Lung (tissue), 17 donors: ENCODE measurements at places on chromosomes 2 and 18. TPM values are rescaled to one million over a fixed set of nuclear protein-coding genes. Genes with fewer than 3 reads are reported as not detected.

DNA sequence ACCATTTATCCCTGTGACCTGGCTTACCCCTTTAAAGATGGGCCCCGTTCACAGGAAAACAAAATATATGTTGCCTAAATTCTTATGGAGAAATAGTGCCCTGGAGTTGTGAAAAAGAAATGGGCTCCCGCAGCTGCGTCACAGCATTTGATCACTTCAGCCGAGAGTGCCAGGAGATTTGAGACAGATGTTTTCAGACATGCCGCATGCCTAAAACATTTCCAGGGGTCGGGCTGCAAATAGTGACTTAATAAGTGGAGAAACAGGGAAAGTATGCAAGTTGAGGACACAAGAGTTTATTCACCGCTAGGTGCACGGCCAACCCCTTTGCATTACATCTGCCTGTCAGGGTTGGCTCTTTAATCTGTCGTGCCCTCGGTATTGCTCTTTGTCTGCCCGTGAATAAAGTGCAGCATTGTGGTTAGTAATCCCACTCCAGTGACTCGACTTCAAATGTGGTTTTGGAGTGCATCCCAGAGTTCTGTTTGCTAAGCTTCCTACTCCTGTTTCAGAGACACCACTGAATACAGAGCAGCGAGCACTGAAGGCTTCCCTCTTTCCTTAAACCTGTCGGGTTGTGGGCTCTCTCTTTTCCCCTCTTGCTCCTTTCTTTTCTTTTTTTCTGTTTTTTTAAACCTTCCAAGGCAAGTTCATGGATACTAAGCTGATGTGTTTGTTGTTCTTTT, 187.5 kb downstream of the LTBP1 start:
- H3K36me3 ChIP-seq: no peaks in the 10 kb centered on the region
- H3K4me3 ChIP-seq: no peak overlapping the region
- peak; percentile 99 for DNase-seq
- no peaks in the 10 kb centered on the region for H3K27me3 ChIP-seq

DNA sequence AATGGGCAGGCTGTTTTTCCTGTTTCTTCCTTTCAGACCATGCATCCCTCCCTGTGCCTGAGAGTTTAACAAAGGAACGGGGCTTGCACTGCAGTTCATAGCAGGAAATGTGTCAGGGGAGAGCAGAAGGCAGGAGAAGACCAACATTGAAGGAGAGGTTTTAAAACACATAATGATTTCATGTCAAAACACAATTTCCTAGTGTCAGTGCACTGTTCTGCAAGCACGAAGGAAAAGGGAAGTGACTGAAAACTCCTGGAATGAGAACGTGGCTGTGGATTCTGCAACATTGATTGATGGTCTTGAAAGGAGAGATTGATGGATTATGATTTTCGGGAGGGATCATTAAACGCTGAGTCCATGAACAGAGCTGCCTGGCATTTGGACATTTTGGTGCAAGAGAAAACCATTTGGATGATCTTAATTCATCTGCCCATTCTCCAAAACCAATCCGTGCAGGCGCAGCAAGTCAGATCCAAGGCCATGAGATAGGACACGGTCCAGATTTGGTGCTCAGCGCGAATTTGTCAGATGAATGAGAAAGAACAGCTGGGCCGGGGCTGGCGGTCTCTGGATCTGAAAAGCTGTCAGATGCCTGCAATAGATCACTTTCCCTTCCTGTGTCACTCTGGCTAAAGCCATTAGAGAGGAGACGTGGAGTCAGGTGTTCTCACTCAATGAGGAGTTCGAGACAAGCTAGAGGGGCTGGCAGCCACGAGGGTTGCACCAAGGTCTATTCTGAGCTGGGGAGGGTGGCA, 38.4 kb downstream of the C1QL2 start:
- no peaks in the 10 kb centered on the region for H3K36me3 ChIP-seq
- no peak overlapping the region for H3K4me3 ChIP-seq
- peaks cover 35% of the 10 kb centered on the region for H3K27me3 ChIP-seq
- no peak overlapping the region for H3K27ac ChIP-seq

GRCh38 chr2:216232721-216233120, 123.6 kb downstream of the XRCC5 start:
- no peaks in the 10 kb centered on the region for H3K4me1 ChIP-seq
- H3K4me3 ChIP-seq: no peak overlapping the region
- H3K27me3 ChIP-seq: no peaks in the 10 kb centered on the region
- H3K36me3 ChIP-seq: no peaks in the 10 kb centered on the region
- DNase-seq: no peak
- H3K27ac ChIP-seq: no peak overlapping the region

GRCh38 chr18:79422022-79422782, 26.5 kb downstream of the NFATC1 start:
- peaks cover 2% of the 10 kb centered on the region for H3K4me1 ChIP-seq
- H3K4me3 ChIP-seq: no peak overlapping the region
- no peaks in the 10 kb centered on the region for H3K27me3 ChIP-seq

DNA sequence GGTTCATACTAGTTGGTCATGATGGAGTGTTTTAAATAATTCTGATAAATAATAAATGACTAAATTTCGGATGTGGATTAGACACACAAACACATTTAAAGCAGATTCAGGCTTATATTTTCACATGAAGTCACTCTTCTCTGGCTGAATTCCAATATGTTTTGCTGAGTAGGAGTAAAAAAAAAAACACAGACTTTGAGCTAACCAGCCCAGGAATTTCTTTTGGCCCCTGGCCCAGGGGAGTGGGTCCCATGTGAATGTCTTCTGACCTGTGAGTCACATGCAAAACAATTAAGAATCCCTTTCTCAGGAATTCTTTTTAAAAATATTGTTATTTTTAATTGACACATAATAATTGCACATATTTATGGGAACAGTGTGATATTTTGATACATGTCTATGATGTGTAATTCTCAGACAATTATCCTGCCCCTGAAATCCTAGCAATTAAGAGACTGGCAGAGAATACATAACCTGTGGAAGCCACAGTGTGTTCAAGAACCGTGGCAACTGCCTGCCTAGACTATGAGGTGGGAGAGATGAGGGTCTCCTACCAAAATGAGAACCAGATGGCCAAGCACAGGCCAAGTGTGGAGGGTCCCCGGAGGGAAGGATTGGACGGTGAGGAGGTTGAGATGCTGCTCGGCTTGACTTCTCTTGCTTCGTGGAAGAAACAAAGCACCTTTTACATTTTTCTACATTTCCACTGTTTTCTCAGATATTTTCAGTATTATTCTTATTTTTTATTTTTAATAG, 236.4 kb downstream of the PIEZO2 start:
- H3K4me3 ChIP-seq: no peak overlapping the region
- DNase-seq: peak; percentile 76
- H3K27me3 ChIP-seq: no peaks in the 10 kb centered on the region
- peaks cover 3% of the 10 kb centered on the region for H3K4me1 ChIP-seq

DNA sequence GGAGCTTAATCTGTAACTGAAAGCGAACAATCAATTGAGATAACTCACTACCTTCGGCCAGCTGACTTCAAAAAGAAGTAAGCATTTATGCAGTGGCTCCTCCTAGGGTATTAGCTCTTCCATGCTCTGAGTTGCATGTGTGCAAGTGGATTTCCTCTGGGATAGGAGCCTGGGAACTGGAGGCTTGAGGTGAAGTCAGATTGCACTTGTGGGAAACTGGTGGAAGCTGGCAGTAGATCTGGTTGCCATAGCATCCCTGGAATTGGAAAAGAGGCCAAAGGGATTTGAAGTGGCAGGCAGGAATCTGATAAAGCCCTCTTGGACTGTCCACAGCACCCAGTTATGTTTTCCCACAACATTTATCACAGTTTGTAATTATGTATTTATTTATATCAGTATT, 50.6 kb upstream of the FMNL2 start:
- no peaks in the 10 kb centered on the region for H3K4me1 ChIP-seq
- H3K36me3 ChIP-seq: no peaks in the 10 kb centered on the region
- no peak overlapping the region for H3K4me3 ChIP-seq

DNA sequence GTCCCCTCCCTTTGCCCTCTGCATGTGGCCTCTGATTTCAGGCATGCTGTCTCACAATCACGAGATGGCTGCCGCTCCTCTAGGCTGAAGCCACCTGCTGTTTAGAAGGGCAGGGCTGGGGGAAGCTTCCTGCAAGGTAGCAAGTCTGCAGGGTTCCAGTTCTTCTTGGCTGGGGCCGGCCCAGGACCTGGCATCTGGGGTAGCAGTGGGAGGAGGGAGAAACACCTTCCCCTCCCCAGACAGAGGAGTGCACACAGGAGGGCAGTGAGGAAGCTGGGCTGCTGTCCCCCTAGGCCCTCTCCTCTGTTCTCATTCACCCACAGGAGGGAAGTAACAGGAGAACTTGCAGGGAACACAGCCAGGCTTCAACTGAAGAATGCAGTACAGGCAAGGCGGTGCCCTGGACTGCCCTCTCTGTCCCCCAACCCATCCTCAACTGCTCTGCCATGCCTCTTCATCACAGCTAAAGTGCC, 345.9 kb upstream of the HS6ST1 start:
- no peaks in the 10 kb centered on the region for H3K27me3 ChIP-seq
- H3K4me3 ChIP-seq: no peak overlapping the region
- no peaks in the 10 kb centered on the region for H3K4me1 ChIP-seq
- H3K27ac ChIP-seq: no peak overlapping the region

DNA sequence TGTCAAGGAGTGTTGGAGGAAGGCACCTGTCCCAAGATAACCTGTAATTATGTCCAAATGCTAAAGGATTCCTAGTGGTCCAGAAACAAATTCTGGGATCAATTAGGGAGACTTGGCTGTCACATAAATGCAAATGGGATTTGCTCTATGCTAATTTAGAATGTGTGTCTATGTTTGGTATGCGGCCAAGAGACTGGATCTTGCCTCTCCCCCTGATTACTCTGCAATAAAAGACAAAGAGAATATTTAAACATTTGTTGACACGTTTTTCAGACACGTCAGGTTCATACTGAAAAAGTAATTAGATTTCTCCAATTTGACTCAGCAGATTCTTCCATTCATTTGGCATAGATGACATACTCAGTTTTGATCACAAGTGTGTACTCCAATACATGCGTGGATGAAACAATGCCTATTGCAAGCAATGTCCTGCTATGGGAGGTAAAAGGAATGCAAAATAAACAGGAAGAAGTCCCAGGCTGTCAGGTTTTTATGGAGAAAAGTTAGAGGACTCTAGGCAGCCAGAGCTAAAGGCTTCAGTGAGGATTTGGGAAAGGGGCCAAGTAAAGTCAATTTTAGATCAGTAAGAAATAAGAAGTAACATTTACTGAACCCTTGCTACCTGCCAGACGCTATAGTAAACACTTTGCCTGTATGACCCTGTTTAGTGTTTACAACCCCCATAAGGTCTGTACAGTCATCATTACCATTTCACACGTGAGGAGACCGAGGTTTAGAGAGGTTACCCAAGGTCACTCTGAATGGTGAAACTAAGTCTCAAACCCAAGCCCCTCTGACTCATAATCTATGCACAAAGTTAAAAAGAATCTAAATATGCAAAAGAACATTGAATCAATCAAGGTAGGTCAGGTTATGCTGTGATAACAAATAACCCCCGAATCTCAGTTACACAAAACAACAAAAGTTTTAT, 7.8 kb downstream of the ANTXR1 start:
- no peak overlapping the region for H3K27ac ChIP-seq
- no peak overlapping the region for H3K4me3 ChIP-seq
- peaks cover 5% of the 10 kb centered on the region for H3K4me1 ChIP-seq
- H3K36me3 ChIP-seq: no peaks in the 10 kb centered on the region
- no peak for DNase-seq

- no peak for DNase-seq
- H3K27me3 ChIP-seq: no peaks in the 10 kb centered on the region
- peak overlapping the region; percentile 91 for H3K27ac ChIP-seq
- H3K4me1 ChIP-seq: no peaks in the 10 kb centered on the region
- no peak overlapping the region for H3K4me3 ChIP-seq
Measured at GRCh38 chr2:233082931-233083755, 23.0 kb downstream of the INPP5D start.

DNA sequence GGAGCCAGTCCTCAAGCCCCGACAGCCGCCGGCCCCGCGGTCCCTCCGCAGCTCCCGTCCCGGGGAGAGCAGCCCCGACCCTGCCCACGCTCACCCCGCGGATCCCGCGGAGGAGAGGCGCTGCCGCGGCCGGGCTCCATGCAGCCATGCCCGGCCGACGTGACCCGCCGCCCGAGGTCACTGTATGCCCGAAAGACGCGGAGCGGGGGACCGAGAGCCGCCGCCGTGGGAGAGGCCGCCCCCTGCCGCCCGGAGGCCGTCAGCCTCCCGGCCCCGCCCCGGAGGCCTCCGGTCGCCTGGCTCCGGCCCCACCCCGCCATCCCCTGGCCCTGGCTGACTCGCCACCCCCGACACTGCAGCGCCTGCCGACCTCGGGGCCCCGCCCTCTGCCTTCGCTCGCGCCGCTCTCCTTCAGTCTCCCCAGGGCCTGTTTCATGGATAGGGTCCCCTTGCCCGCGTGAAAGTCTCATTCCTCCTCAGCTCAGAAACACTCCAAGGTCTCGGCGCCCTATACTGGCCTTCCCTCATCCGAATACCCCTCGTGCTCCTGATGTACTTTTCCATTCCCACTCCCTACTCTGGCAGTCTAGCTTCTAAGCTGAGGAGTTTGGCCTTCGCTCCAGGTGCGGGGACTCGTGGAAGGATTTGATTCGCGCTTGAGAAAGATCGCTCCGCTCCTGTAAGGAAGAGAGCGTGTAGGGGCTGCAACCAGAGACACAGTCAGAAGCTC, at the start of gene BOLA3:
Gene BOLA3, minus strand, starts transcription at position 186 of the 730 bp plus-strand sequence. Its CDS starts 38 bp downstream, at position 148.
- no peaks in the 10 kb centered on the region for H3K4me1 ChIP-seq
- H3K27ac ChIP-seq: peak within 1 kb of the TSS; percentile 82
- peak within 1 kb of the TSS; percentile 80 for H3K4me3 ChIP-seq
- DNase-seq: peak; percentile 89

DNA sequence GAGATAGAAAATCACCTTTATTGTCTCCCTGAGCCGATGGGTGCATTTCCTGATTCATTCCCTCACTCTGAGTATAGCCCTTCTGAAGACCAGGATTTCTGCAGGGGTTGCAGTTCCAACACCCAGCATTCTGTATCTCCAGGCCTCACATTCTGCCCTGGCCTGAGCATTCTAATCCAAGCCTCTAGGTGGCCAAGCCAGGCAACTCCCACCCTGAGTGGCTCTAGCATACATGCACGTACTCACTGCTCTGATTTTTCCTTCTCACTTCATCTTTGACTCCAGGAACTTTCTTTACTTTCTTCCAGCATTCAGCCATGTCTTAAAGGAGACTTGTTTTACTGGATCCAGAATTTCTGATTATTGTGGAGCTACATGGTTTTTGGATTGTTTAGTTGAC, 100.7 kb upstream of the STK39 start:
- peaks cover 10% of the 10 kb centered on the region for H3K4me1 ChIP-seq
- H3K27me3 ChIP-seq: no peaks in the 10 kb centered on the region
- H3K27ac ChIP-seq: no peak overlapping the region

- peaks cover 8% of the 10 kb centered on the region for H3K4me1 ChIP-seq
- H3K27me3 ChIP-seq: no peaks in the 10 kb centered on the region
- no peak for DNase-seq
- peaks cover 9% of the 10 kb centered on the region for H3K36me3 ChIP-seq
- H3K27ac ChIP-seq: peak overlapping the region; percentile 40
Measured at GRCh38 chr18:45962461-45962860, 4.7 kb downstream of the EPG5 start.

SLC16A14 gene
- total RNA-seq: 8.2 TPM

PDE11A gene
- total RNA-seq: 1.3 TPM

SKOR2 gene
- total RNA-seq: not detected

ABCG8 gene
- total RNA-seq: not detected

SCTR gene
- total RNA-seq: 42.7 TPM

CPO gene
- 0.20 TPM for total RNA-seq
